T-helper 2 cell (primary cell): ENCODE measurements at places on chromosomes 4 and X.

GRCh38 chr4:156437666-156438065, 484.0 kb upstream of the CTSO start:
- no peak for DNase-seq

GRCh38 chr4:89486042-89486441, 178.4 kb upstream of the GPRIN3 start:
- DNase-seq, result peak; percentile 9

GRCh38 chr4:20421603-20421985, 169.9 kb downstream of the SLIT2 start:
- no peak for DNase-seq

- no peak for DNase-seq
These were observed 1427.5 kb downstream of the ADGRL3 start for GRCh38 chr4:62627671-62628070.

- no peak for DNase-seq
These were observed 83.4 kb upstream of the BMP2K start for GRCh38 chr4:78692822-78693170.

DNA sequence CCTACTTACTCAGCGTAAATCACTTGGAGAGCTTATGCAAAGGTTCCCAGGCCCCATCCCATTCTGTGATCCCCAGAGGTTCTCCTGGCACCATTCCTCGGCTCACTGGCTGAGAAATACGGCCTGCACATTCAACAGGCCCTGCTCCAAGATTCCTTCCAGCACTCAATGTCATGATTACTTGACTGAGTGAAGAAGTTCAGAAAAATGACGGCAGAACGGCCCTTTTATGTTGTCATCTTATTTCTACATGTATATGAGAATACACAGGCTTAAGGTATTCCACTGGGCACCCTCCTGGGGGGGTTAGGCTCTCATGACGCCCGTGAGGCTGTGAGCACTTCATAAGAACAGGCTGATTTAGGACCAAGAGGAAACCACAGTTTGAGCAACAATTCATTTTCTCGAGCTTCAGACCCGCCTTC, 190.6 kb downstream of the NSUN7 start:
- no peak for DNase-seq
